CD4-positive, alpha-beta T cell treated with Interleukin-2 at 100 ng/mL for 4 hours (primary cell): ENCODE measurements at places on chromosomes 13 and 19.

DNA sequence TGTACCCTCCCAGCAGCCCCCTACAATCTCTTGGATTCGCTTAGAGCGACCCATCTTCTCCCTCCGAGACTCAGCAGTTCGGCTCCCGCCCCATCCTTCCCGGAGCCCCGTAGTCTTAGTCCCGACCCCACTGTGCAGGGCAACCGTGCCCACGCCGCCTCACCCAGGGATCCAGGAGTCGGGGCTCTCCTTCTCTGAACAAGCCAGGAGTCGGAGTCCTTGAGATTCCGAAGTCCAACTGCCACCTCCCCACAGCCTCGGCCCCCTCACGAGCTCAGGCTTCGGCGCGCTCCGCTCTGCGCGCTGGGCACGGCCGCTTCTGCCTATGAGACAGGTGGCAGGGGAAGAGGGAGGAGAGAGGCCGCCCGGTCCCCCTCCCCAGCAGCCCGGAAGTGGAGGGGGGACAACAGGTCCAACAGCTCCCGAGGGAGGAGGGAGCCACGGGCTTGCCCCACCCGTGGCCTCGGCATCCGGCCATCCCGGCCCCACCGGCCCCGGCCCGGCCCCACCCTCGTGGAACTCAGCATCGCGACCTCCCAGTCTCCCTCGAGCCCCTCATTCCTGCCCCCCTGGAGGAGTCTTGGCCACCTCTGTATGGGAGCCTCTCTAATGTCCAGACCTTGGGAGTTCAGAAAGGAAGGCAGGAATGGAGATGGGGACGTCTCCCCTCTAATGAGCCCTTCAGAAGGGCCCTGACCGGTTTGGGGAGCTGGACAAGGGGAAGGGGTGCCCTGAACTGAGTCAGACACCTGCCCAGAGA is at the start of gene PHLDB3:
Gene PHLDB3, minus strand, starts transcription at position 321 of the 760 bp plus-strand sequence. CDS start 628 bp downstream, outside the sequence.
- peak; percentile 49 for DNase-seq

- no peak for DNase-seq
Observed at GRCh38 chr13:80866921-80867320, 526.0 kb upstream of the SPRY2 start.

GRCh38 chr13:49395878-49396380 is 47.9 kb downstream of the CAB39L start:
- DNase-seq, result no peak

DNA sequence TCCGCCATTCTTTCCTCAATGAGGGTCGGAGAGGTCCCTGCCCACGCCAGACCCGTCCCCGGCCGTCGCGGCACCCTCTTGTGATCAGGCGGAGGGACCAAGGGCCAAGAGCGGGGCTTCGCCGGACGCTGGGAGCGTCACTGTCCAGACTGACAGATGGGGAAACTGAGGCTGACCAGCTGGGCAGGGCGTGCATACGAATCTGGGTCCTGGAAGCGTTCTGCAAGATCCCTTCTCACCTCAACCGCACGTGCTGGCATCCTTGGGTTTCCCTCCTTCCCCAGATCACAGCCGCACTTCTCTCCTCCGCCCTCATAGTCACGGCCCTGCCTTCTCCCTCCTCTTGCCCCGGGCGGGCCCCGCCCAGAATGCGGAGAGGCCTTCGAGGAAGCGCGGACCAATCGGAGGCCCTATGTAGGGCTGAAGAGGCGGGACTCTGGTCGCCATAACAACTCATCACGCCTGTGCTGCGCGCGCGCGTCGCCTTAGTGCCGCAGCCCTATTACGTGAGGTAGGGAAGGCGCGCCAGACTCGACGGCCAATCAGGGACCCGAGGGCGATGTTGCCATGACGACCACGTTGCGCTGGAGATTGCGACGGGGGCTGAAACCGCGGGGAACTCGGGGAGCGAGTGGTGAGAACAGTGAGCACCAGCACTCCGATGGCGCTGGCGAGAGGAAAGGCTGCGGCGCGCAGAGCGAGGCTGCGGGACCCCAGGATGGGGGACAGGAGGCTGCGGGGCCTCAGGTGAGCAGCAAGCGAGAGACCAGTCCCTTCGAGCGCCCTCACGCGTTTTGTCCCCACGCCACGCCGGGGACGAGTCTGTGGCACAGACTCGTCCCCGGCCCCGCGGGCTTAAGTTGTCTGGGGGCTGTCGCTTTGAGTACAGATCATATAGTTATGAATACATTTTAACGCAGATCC is 5.7 kb downstream of the RNF225 start:
- DNase-seq, result peak; percentile 100

GRCh38 chr13:110518226-110518525 is 43.3 kb downstream of the RAB20 start:
- no peak for DNase-seq

DNA sequence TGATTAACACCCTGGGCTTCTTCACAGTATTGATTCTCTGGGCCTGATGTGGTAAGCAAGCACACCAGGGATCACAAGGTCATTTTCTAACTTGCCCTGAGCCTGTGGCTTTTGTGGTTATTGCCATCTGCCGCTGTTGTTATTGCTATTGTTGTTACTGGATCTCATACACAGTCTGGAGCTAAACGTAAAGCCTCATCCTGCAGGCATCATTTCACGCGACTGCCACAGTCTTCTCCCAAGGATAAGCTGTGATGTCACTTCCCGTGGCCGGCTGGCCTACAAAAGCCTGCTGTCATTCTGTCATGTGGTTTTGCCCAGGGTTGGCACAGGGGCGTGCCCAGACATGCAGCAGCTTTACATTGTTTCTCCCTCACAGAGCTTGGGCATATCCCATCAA is 154.0 kb upstream of the GPR12 start:
- DNase-seq, result no peak

- DNase-seq, result no peak
Observed at GRCh38 chr13:87042946-87043345, 628.2 kb upstream of the SLITRK5 start.

DNA sequence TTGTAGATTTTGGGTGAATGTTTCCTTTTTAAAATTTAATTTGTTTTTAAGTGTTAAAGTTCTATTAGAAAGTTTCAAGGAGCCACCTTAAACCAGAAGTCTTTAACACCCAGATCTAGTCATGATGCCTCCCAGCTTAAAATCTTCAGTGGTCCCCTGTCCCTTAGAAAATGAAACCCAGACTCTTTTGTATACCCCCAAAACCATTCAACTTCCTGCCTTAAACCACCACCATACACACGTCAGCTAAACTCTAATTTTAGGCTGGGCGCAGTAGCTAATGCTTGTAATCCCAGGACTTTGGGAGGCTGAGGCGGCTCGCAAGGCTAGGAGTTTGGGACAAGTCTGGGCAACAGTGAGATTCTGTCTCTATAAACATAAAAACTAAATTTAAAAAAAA is 37.9 kb downstream of the N4BP2L1 start:
- peak; percentile 21 for DNase-seq

GRCh38 chr13:44181931-44182330 is 191.7 kb upstream of the SERP2 start:
- DNase-seq, result no peak

GRCh38 chr13:72071713-72072112 is 204.7 kb upstream of the DACH1 start:
- DNase-seq, result no peak
